Cortex of kidney (tissue), 1 donor: ENCODE measurements at places on chromosomes 4 and X.

GRCh38 chrX:155028877-155029291 lies 2.2 kb downstream of the FUNDC2 start:
- no peak for DNase-seq

DNA sequence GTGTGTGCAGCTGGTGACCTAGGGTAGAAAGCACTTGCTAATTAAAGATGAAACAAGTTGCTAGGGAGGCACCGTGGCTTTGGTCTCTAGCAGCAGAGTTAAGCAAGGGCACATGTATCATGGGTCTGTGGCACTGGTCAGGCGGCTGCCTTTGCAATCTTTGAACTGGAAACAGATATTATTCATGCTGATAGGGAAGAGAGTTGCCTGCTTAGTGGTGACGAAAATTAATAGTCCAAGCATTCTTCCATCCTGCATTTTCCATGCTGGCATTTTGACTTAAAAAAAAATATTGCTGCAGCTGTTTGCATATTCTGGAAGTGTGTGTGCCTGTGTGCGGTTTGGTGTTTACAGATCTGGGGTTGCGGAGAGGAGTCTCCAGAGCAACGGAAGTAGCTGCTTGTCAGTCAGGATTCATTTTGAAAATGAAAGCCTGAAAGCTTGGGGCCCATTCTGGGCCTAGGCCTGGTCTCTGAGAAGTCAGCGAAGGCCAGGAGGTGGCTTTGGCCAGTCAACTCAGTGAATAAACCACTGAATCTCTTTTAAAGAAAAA lies 2.3 kb upstream of the SOWAHD start:
- DNase-seq: no peak

DNA sequence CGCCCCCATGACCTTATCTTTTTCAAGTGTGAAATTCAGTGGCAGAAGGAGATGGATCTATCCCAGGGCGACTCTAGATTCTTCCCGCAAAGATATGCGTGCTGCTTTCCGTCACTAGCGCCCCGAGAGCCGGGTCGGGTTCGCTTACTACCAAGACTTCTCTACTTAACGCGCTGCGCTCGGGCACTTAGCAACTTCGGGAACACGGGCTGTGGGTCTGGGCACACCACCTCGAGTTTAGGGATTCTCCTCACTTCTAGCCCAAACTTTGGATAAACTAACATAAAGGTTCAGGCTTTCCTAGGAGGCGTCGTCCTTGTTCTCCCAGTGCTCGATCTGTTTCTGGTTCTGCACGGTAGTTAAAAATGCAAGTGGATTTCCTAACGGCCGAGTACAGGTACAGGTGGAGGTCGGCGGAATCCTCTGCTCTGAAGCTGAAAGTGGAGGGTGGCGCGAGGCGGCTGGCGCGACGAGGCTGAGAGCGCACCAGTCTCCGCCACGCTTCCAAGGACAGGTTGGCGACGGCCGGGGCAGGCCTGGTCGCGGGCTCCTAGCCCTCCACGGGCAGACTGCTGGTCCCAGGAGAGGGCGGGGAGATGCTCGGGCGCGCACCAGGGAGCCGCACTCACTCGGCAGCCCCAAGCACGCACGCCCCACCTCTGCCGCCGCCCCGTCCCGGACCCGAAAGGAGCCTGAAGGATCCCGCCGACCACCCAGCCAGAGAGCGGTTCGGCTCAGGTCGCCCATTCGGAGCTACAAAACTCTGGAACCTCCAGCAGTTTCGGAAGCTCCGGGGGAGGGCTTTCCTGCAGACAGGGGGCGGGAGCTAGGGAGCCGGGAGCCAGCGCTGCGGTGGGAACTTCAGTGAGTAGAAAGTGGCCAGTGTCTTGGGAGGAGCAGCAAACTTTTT lies 100.8 kb upstream of the TENM3 start:
- no peak for DNase-seq

DNA sequence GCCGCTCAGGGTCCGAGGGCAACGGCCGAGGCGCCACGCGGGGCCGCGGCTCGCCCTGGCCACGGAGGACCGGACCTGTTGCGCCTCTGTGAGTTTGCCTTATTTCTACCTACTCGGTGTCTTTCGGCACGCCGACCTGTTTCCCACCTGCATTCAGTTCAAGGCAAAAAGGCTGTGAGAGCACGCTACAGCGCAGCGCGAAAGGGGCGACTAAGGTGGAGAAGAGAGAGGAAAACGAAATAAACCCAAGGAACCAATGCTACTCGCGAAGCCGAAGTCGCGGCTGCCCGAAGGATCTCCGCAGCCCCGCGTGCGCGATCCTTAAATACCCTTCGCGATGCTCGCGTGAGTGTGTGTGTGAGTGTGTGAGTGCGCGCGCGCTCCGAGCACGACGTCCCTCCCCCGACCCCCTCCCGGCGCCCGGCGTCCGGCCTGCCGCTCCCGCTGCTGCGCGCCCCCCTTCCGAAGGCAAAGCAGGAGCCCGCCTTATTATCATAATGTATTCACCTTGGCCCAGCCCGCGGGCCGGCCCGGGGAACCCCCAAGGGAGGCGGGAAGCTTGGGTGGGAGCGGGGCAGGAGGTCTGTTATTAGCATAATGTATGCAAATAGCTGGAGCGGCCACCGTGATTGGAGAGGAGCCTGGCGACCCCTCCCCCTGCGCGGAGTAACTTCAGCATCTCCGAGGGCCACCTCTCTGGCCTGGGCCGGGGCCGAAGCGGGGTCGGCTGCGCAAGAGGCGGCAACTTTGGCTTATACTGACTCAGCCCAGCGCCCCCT lies at the start of gene COL25A1:
TSS of gene COL25A1 (minus strand) at position 298 of the 779 bp plus-strand sequence.
- no peak for DNase-seq

GRCh38 chr4:186719925-186720694 lies 3.5 kb downstream of the FAT1 start:
- no peak for DNase-seq

DNA sequence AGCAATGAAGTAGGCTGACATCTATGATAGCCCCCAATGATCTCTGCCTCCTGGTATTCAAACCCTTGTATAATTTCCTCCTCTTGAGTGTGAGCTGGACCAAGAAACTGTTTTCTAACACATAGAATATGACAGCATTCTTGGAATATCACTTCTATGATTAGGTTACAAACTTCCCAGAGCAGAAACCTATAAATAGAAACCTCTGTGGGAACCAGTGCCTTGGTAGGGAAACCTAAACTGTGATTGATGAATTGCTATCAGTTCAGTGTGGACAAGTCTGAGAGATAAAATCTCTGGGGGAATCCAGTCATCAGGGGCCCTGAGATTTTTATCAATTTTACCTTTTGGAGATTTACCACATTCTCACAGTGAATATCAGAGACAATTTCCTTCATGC lies 756.5 kb upstream of the AGA start:
- DNase-seq: no peak

DNA sequence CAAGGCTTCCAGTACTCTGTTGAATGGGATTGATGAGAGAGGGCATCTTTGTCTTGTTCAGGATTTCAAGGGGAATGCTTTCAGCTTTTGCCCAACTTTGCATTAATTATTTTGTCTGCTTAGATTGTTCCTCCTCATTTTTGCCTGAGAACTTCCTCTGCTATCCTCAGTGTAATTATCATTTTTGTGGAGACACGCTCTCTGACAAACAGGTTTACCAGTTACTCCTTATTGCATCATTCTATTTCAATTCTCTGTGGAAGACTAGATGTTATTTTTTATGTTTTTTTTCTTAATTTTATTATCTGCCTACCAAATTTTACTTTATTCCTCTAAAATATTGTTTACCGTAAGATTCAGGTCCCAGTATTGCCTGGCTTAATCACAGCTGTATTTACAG lies 349.2 kb downstream of the ADGRL3 start:
- DNase-seq: no peak

DNA sequence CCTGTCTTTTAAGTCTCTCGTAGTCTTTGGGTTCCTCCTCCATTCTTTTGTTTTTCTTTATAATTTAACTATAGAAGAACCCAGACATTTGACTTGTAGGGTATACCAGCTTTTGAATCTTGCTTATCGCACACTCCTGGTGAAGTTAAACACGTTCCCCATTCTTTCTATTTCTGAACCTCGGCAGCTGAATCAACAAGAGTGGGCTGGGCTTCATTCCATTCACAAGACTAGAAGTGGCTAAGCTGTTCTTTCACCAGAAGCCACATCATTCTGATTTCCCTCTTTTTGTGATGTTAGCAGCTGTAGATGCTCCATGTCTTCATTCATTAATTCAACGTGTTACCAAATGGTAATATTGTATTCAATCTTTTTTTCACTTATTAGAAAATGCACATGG lies 167.9 kb downstream of the CORIN start:
- no peak for DNase-seq

DNA sequence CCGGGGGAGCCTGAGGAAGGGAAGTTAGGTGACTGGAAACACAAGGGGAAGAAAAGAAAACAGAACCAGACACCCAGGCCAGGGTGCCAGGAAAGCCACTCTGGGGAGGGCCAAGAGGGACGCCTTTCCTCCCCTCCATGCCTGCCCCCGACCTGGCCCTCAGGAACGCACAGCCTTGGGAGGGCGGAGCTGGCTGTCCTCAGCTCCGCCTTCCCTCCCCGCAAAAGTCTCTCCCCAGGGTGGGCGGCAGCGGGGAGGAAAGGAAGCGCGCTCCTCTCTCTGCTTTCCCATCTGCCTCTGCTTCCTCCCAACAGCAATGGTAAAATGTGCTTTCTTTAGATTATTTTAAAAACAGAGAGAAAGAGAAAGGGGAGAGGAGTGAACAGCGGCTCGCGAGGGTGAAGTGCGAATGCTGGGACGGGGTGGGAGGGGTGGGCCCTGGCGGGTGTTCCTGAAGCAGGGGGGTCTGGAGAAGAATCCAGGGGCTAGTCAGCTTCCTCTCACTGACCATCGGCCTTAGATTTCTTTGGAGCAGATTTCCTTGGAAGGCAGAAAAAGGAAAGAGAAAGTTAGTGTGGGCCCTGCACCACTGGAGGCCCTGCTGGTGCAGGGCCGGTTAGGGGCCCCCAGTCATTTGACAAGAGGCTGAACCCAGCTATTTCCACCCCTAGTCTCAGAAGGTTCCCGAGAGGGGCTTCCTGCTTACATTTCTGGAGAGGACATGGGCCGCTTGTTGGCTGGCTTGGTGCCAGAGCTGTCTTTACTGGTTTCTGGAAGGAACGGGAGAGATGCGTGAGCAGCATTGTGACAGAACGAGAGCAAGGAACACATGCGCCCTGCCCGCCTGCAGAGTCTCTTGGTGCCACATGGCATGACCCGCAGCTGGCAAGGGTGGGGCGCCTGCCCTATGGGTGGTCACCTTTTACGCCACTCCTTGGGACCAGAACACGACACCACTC lies 4.7 kb upstream of the RENBP start:
- DNase-seq: no peak

- no peak for DNase-seq
These were observed 53.3 kb upstream of the NAP1L2 start for GRCh38 chrX:73267979-73268378.

DNA sequence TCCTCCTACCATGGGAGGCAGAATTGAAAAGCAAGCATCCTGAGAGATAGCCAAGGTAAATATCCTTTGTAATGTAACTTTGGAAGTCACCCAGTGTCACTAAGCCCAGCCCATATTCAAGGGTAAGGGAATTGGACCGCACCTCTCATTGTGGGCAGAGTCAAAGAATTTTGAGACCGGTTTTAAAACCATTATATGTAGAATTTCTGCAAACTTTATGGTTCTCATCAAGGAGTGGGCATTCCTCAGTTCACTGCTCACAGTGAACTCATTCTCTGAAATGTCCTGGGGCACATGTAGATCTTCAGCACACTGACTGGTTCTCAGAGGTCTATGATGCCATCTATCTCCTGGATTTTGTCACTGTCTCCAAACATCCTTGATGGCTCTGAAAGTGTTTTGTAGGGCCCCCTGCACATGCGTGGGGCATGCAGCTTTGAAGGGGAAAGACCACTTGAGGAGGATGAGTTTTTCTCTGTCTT lies 35.3 kb upstream of the CHRNA9 start:
- no peak for DNase-seq

GRCh38 chr4:77225022-77225421 lies 68.0 kb downstream of the CCNG2 start:
- DNase-seq: no peak

DNA sequence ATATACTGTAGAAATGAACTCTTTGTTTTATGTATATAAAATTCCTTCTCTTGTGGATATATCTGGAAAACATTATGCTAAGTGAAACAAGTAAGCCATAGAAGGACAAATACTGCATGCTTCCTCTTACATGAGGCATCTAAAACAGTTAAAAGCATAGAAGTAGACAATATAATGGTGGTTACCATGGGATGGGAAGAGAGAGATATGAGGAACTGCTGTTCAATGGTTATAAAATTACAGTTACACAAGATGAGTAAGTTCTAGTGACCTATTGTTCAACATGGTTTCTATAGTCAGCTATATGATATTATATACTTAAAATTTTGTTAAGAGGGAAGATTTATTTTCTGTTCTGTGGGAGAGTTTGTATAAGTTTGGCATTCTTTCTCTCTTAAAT lies 43.4 kb downstream of the HTRA3 start:
- DNase-seq: no peak

DNA sequence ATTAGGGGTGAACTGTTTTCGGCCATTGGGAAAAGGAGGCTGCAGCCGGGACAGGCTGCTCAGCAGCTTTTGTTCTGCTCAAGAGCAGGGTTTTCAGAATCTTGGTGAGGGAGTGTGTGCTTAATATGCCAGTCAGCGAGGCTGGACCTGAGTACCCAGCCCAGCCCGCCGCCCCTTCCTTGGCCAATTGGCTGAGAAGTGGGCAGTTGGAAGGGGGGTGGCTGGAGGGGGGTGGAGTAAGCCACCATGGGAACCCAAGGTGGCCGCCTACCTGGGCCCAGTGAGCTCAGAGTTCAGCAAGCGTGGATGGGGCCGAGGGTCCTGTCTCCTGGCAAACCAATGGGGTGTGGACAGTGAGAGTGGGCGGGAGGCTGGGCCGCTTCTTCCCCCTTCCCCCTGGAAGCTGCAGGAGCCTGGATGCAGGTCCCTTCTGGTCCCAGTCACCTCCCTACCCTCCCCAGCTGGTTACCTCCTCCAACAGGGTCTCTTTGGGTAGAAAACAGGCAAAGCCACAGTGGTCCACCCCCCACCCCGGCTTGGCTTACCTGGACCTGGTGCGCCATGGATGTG lies 52.5 kb downstream of the SORCS2 start:
- DNase-seq: no peak

DNA sequence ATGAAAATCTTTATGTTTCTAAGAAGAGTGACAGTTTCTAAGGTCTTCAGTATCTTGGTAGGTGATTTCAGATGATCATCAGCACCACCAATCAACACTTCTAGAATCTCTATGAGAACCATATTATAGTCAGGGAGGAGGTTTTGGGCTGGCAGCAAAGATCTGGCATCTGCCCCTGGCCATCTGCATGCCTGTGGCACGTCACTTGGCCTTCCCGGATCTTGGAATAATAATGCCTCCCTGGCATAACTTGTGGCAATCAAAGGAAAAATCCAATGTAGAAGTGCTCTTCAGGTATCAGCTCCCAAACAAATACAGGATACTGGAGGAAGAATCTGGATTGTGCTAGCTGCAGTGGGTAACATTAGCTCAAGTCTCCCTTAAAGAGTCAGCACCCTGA lies 57.3 kb downstream of the RASL11B start:
- no peak for DNase-seq

DNA sequence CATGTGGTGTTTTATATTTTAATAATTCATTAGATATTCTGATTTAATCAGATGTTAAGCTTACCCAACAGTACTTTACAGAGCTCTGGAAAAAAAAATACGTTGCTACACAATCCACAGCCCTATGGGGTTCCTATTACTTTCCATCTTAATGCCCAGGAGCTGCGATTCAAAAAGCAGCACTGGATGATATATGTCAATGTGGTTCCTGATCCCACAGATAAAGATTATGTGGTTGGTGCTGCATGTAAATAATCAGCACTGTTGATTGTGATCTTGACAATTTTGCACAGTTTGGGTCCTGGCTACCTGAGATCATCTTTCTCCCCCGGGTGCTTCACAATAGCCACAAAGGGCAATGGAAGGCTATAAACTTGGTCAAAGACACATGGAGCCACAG lies 72.7 kb upstream of the DCLK2 start:
- no peak for DNase-seq

- no peak for DNase-seq
These were observed at the start of gene CCNQ for GRCh38 chrX:153598541-153599191. CCNQ (minus strand) TSS chrX:153599139; CDS start chrX:153599073, 66 bp downstream.
